ENCODE measurements at places on chromosomes 1 and 21.

GRCh38 chr1:234135501-234135900 is 231.0 kb downstream of the SLC35F3 start:
- DNase-seq = no peak

- DNase-seq = no peak
Observed at GRCh38 chr21:16037421-16037955, 307.7 kb downstream of the USP25 start.

GRCh38 chr1:162856260-162856659 is 4.7 kb downstream of the CCDC190 start:
- DNase-seq = no peak

- no peak for DNase-seq
Observed at GRCh38 chr21:38325216-38325615, 68.4 kb downstream of the KCNJ15 start.

DNA sequence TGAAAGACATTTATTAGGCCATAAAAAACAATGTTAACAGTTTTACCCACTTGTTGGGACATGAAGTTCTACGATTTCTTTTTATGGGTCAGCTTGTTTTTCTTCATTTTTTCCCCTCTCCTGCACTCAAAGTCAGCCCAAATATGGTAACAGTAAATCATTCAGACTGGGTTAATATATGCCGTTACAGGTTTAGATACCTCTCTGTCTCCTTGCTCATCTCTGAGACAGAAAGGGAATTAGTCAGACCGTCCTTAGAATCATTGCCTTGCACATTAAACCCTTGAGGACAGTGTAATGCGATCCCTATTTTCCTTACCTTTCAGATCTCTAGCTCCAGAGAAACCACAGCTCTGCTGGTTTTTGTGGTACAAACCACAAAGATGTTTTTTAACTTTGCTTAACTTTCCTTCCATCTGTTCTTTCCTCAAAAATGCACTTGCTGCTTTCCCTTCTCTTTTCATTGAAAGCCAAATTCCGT is 613.3 kb downstream of the PLPP3 start:
- no peak for DNase-seq

DNA sequence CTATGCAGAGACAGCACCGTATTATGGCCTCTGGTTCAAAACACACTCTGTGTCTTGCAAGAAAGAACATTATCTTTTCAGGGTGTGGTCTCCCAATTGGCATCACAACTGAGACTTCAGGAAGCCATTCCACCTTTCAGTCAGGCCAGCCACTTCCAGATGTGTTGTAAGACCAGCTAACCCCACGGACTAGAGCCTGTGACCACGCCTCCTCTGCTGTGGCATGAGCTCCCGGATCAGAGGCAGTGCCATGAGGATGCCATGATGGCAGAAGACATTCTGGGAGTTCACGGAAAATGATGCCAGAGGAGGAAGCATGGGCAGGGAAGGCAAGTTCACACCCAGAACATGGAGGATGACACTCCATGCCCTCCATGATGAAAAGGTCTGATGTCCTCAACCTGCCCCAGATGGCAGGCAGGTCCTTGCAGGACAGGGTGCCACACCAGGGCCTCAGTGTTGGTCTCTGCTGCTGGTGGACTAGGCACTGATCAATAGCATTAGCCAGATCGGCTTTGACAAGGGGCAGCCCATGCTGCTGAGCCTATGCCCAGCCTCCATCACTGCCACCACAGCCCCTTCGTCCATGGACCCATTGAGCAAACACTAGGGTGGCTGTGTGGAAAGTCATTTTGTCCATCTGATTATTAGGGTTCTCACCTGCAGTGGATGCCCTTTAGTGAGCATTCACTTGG is 341.6 kb downstream of the MATN1 start:
- DNase-seq = no peak

GRCh38 chr1:38613996-38614395 is 245.6 kb downstream of the RRAGC start:
- DNase-seq = peak; percentile 71

DNA sequence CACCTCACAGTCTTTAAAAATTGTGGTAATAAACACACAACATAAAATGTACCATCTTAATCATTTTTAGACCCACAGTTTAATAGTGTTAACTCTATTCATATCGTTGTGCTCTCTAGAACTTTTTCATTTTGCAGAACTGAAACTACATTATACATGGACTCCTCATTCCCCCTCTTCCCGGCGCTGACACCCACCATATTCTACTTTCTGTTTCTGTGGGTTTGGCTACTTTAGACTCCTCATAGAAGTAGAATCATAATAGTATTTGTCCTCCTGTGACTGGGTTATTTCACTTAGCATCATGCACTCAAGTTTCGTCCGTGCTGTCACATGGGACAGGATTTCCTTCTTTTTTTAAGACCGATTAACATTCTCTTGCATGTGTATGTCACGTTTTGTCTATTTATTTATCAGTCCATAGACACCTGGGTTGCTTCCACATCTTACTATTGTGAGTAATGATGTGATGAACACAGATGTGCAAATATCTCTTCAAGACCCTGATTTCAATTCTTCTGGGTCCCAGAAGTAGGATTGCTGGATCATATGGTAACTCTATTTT is 62.9 kb upstream of the TMPRSS2 start:
- no peak for DNase-seq

GRCh38 chr1:205918955-205919746 is 24.1 kb downstream of the SLC26A9 start:
- peak; percentile 76 for DNase-seq

GRCh38 chr1:88266051-88266450 is 418.0 kb upstream of the PKN2 start:
- DNase-seq = no peak

- no peak for DNase-seq
Observed at GRCh38 chr1:54850069-54850730, 36.8 kb downstream of the DHCR24 start.

GRCh38 chr1:8396786-8397406 is 79.0 kb downstream of the SLC45A1 start:
- DNase-seq = no peak

DNA sequence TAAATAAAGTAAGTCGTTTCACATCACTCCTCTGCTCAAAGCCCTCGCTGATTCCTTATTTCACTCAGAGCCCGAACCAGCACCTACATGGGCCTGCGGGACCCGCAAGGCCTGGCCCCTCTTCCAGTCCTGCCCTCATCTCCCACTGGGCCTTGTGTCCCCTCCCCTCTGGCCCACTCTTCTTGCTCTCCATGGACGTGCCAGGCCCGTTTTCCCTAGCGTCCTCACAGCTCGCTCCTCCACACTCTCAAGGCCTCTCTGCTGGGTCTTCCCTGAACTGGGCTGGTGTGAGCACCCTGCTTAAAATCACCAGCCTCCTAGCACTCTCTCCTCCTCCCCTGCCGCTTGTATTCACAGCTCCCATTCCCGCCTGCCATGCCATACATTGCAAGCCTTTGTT is 237.9 kb downstream of the FOXD2 start:
- DNase-seq = no peak
